Activated CD4-positive, alpha-beta T cell treated with anti-CD3 and anti-CD28 coated beads for 4 hours (primary cell): ENCODE measurements at places on chromosomes 4 and X.
A peak's percentile ranks its signal among the peaks of the same experiment; 100 is the strongest.

GRCh38 chr4:182384631-182385091 lies 141.5 kb downstream of the TENM3 start:
- DNase-seq: no peak

DNA sequence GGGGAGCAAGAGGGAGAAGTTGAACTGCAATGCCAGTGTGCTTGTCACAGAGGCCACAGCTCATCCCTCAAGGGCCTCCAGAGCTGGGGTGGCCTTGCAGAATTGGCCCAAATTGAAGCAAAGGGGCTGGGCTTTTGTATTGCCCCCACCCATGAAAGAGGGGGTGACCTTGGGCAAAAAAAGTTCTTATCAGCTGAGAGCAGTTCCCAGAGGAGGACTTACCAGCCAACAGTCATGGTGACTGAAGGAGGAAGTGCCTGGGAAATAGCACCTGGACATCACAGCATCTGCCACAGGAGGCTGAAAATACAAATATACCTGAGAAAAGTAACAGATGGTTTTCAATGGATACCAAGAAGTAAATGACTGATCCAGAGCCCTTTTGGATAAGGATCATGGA lies 262.4 kb downstream of the MID1IP1 start:
- DNase-seq: no peak

- DNase-seq: no peak
Observed at GRCh38 chr4:32268863-32269262, 1548.7 kb downstream of the PCDH7 start.

GRCh38 chr4:101199507-101200285 lies 147.6 kb downstream of the PPP3CA start:
- DNase-seq: no peak

DNA sequence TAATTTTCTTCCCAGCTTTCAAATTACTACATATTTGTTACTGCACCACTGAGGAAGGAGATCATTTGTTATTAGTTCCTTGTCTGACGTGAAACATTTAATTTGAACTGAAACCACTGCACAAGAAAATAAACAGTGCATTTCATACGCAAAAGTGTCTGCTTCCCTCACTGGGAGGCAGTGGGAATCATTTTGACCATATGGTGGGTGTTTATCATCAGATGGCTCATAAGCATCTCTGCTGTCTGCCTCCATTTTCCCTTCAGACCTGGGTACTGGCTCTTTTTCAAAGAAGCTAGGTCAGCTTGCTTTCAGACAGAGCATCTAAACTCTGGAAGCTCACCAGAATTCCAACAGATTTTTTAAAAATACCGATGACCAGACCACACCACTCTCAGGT lies 135.2 kb downstream of the PCDH19 start:
- DNase-seq: no peak

DNA sequence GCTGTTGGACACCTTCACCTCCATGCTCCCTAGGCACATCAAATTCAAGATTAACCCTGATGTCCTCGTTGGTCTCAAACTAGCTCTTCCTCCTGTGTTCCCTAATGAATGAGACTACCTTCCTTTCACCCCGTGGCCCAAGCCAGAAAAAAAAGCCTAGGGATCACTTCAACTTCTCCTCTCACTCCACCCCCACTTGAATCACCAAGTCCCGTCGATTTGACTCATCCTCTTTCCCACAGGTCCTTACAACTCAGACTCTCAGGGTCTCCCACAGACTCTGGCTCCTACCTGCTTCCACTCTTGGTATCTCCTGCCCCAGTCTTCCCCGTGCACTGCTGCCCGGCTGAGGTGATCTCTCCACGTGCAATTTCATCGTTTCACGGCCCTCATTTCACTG lies 8.5 kb downstream of the SLC25A43 start:
- no peak for DNase-seq

GRCh38 chrX:21747558-21747957 lies 10.4 kb downstream of the SMPX start:
- no peak for DNase-seq

DNA sequence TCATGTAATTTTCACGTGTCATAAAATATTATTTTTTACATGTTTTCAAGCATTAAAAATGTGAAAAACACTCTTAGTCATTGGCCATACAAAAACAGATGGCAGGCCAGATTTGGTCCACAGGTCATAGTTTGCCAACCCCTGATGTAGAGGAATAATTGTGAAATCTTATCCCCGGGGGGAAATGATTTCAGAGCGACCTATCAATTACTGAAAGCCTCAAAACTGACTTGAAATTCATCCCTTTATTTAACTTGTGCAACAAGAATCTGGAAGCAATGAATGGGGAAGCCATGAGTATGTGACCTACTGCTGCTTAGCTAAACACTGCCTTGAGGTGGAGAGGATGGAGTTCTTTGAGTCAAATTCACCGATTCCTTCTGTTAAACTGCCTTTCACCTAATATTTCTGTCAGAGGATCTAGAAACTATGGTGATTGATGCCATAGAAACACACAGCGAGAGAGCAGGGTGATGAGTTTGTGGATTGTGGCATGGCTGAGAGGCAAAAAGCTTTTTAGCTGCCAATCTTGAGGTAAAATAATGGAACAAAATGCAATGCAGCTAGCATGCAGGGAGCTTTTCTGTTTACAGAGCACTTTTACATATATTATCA lies 30.3 kb upstream of the BRS3 start:
- no peak for DNase-seq

DNA sequence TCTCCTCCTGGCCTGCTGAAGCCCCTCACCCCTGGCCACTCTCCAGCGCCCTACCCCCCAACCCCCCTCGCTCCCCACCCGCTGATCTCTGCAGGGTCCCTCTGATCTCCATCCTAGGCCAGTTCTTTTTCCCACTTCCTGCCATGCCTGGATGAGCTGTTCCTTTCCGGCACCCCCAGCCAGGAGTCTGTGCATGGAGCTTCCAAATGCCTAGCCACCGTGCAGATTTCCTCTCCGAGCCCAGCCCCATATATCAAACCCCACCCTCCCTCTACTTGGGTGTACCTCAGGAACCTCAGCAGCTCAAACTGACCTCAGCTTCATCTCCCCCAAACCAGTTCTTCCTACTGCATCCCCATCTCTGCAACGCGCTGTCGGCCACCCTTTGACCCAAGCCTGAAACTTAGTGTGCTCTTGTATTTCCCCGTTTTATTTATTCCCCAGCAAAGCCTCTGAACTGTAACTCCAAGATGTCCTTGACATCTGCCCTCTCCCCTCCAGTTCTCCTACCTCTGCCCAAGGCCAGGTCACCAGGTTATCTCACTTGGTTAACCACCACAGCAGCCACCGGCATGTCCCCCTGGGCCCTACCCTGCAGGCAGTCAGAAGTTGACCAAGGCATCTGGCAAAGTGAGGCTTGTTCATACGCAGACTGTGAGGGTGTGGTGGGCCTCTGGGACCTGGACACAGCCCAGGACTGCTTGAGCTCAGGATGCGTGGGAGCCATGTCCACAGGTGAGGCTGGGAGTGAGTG lies 194.9 kb upstream of the PSAPL1 start:
- DNase-seq: no peak

DNA sequence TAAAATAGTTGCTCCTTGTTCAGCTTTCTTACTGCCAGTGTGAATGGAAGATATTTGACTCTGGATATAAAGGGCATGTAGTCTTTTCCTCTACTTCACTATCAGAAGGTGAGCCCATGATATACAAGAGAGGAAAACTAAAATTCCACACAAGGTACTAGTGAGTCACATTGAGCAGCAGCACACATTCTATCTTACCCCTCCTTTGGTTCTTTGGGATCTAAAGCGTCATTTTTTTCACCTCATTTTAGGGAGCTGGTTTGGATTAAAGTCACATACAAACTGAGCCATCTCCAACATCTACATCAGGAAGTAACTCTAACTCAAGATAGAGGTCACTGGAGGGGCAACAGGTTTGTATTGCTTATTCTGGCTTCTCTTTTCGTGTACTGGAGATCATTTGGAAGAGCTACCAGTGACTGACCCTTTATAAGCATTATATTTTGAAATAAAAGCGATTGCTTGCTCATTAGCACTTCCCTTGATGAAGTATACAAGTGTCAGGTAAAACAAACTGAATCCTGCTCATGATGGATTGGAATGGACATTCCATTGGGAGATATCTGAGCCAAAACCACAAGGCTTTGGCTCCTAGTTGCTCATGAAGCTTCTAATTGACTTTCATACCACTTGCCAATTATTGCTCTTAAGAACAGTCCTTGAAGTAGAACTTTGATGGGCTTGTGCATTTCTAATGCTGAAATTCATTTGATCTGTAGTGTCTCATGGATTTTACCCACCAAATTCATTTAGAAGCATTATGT lies 124.1 kb downstream of the SPCS3 start:
- no peak for DNase-seq

DNA sequence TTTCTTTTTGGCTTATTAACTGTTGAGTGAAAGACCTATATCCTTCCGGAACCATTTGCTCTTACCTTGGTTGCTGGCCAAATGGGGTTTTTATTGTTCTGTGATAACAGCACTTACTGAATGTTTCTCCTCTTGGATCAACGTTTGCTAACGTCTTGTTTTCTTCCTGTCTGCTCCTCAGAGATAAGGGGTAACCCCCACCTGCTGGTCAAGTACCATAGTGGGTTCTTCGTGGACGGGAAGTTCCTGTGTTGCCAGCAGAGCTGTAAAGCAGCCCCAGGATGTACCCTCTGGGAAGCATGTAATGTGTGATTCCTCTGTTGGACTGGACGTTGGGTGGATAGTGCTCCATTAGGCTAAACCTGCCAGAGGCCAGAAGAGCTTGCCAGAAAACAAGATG lies 15.3 kb downstream of the BMX start:
- no peak for DNase-seq

DNA sequence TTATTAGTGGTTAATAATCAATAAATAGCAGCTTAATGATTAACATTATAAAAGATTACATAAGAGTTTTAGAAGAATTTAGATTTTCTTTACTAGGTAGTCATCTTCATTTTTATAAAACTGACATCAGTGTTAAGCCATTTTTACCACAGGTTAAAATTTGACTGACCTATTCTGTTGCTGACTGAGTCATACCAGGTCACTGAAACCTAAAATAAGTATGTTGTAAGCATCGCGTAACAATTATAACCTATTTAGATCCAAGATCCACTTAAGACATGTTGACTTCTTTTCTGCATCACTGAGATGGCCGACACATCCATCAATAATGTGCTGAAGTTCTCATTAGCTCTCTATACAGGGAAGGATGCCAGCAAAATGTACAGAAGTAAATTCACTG lies 36.7 kb downstream of the ARX start:
- DNase-seq: no peak

DNA sequence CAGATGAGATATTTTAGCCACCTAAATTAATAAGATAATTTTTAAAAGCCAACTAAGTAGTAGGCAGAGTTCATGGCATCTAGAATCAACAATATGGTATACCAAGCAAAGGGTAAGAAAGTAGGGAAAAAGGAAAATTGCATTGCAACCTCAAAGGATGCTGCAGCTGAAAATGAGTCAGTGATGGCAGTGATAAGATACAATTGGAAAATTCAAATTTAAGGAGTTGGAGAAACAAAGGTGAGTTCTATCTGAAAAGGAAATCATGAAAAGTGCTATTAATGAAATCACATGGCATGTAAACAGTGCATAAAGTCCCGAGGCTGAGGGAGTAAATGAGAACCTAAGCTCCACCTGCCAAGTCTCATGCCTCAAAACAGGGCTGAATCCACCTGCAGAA lies 33.9 kb downstream of the SHROOM4 start:
- DNase-seq: no peak

GRCh38 chrX:119755981-119756533 lies 2.3 kb upstream of the SOWAHD start:
- DNase-seq: peak; percentile 20

- no peak for DNase-seq
Observed at GRCh38 chrX:20527558-20528011, 260.9 kb upstream of the RPS6KA3 start.

GRCh38 chrX:131394384-131394783 lies 105.3 kb upstream of the IGSF1 start:
- DNase-seq: no peak

GRCh38 chr4:8582016-8582415 lies 1.8 kb downstream of the GPR78 start:
- DNase-seq: no peak

DNA sequence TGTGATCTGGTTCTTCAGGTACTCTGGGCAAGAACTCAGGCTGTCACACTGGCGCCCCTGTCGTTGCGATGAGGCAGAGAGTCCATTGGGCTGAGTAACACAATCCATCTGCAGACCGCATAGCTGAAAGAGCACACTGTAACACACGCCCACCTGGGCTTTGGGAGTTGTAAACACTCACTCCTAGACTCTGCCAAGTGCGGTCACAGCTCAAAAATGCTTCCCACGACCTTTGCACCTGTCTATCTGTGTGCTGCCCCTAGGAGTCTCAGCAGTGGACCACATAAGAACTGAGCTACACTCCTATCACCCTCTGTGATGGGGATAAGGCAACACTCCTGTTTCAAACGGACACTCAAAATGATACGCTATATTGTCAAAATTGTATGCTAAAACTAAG lies 2028.3 kb downstream of the PCDH7 start:
- no peak for DNase-seq

GRCh38 chr4:6420036-6420435 lies 52.4 kb downstream of the PPP2R2C start:
- no peak for DNase-seq

DNA sequence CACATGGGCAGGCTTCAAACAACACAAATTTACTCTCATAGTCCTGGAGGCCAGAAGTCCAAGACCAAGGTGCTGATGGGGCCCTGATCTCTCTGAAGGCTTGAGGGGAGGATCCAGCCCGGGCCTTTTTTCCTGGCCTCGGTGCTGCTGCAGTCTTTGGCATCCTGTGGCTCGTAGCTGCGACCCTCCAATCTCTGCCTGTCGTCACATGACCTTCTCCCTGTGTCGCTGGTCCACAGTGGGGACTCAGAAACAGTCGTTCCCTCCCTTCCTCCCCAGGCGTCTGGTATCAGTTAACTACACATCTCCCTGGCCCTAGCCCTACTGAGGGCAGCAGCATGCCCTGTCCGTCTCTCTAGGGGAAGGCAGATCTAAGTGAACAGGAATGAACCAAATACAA lies 19.1 kb upstream of the MSX1 start:
- DNase-seq: no peak

DNA sequence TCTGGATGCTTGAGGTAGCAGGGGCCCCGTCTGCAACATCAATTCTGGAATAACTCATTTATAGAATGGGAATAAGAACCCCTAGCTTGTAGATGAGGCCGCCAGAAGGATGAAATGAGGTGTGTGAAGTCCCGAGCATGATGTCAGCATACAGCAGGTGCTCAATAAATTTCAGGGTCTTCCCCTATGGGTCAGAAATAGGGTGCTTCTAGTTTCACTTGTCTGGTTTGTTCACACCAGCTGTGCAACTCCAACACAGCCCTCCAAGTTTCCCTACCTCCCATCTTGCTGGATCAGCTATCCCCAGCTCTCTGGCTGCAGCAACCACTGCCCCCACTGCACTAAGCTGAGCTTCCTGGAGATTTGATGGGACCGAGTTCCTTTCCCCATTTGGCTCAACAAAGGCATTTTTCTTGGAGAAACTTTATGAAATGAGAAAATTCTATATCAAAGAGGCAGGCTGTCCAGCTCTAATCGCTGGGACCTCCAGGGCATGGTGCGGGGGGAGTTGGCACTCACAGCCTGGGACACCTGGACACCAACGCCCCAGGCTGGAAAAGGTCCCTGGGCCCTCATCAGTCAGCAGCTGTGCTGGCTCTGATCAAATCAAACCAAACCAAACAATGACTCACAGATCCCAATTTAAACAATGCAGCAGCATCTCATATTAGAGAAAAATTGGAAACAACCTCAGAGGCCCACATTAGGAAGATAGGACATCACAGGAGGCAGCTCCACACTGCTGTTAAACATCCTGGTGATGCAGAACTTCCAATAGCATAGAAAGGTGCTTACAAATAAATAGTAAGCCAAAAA lies 13.3 kb downstream of the SLC2A9 start:
- no peak for DNase-seq

GRCh38 chr4:67725981-67726380 lies 25.0 kb upstream of the UBA6 start:
- DNase-seq: no peak
